ENCODE measurements at places on chromosomes 3 and 15.

DNA sequence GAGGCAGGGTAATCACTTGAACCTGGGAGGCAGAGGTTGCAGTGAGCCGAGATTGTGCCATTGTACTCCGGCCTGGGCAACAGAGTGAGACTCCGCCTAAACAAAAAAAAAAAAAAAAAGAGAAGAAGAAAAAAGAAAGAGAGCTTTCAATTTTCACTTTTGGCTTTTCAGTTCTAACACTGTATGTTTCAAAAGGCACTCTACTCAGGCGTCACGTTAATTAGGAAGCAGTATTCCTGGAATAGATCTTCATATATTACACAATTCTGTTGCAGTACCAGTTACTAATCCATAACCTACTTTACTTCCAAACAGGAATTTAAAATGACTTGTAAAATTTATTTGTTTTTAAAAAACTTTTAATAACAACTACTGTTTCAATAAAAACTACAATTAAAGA lies 131.7 kb upstream of the PLXND1 start:
- DNase-seq: no peak

GRCh38 chr15:76293361-76293760 lies 17.9 kb downstream of the ETFA start:
- no peak for DNase-seq

DNA sequence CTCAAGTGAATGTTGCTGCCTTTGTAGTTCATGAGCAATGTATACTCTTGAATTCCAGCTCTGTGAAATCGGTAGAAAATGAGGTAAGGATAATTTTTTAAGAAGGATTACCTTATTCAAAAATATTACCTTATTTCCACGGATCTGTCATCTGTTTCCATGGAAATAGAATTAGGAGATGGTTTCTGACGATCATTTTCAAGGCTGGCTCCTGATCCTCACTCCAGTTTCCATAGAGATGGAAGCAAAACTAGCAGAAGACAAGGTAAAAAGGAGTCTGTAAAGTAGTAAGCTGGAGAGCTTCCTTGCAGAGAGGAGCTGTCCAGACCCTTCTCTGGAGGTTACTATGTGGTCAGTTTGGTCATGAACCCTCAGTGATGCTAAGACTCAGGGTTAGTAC lies 55.5 kb downstream of the CACNA2D3 start:
- no peak for DNase-seq

DNA sequence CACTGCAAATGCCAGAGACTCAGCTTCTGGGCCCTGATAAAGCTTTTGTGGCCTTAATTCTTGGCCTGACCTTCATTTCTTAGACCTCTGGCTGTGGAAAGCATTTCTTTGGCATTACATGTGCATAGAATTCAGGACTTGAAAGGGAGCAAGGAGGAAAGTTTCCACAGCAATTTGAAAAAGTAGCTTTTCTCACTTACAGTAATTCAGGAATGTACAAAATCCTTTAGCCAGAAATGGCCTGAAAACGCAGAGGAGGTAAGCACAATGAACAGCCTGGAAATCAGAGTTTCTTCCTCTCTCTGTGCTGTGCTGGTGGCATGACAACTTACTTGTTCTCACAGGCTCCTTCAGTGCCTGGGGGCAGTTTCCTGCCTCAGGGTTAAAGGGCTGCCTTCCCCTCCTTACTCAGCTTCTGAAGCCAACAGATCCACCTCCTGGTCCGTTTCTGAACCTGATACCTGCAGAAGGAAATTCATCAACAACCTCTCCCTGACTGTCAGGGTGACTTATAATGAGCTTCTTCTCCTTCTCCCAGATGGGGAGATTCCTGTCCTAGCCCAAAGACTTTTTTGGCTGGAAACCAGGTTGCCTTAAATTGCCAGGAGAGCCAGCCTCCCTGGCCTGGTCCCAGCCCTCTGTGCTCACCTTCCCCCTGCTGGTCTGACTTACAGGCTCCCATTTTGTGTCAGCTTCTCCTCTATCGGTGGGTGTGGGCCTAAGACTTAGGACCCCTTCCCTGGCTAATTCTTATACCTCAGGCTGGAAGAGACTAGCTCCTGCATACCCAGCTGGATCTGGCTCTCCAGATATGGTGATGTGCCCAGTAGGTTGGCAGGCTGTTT lies 102.3 kb downstream of the MYRIP start:
- no peak for DNase-seq

DNA sequence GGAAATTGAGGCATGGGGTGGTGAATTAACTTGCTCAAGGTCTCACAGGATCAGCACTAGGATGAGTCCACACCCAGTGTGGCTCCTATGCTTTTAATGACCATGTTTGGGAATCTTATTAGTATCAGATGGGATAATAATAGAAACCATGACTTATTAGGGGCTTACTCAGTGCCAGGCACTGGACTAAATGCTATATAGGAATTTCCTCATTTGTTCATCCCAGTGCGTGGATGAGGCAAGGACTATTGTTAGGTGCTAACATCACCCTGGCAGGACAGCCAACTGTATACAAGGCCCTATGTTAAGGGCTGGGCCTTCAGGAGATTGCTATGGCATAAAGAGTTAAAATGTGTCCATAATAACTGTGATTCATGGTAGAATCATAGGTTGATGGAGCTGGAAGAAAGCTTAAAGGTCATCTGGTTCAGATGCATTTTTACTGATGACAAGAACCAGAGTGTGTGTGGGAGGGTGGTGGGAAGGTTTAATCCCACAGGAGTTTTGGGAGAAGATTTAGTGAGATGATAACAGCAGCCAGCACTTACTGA lies 4.7 kb upstream of the FEM1B start:
- DNase-seq: no peak

- DNase-seq: no peak
These were observed 102.4 kb downstream of the NR1D2 start for GRCh38 chr3:24047513-24047912.

DNA sequence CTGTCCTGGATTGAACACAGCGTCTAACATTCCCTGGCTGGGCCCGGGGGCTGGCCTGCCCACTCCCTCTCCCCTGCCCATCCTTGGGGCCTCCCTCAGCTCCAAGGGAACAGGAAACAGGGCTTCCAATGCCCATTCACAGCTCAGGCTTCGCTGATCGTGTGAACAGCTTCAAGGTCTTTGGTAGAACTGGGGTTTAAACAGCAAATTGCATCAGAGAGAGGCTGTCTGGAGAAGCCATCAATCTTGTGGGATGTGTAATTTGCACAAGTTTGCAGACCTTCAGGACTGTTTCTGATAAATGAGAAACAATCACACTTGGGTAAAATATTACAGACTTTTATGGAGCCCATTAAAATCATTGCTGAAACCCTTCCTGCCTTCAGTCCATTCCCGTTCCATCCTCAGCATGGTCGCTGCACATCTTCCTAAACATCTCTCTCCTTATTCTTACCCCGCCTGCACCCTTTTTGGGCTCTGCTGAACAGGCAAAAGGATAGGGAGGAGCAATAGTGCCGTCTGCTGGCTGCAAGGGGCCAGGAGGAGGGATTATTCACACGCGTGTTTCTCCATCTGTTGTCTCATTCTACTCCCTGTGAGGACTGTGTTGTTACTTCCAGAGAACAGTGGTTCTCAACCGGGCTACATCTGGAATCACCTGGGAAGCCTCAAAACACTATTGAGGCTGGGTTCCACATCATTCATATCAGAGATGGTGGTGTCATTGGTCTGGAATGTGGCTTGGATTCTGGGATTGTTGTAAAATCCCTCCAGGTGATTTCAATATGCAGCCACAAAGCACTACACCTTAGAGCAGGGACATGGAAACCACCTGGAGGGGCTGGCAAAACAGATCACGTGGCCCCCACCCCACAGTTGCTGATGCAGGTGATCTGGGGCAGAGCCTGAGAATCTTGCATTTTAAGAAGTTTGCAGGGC lies 116.3 kb downstream of the CLSTN2 start:
- DNase-seq: no peak

- no peak for DNase-seq
These were observed 9.7 kb upstream of the LARP6 start for GRCh38 chr15:70863450-70864218.

DNA sequence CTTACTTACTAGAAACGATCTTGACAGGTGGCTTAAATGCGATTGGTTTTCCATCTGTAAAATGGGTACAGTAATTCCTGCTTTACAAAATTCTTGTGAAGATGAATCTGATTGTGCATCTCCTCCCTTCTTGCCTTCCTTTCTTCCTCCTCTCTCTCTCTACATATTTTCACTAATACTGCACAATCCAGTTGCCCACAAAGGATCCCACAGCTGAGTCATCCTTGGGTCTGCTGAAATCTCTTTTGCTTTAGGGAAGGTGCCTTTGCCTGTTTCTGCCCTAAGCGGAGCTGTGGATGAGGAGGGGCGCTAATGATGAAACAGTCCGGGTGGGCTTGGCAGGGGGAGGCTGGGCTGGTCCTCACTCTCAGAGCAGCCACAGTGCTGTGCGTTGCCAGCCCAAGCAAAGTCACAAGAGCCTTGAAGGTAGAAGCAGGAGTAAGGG lies 46.1 kb downstream of the AMOTL2 start:
- DNase-seq: no peak

- no peak for DNase-seq
These were observed at the start of gene KBTBD12 for GRCh38 chr3:127915115-127915936. Gene KBTBD12, plus strand, starts transcription at chr3:127915232. Its CDS starts 7,830 bp downstream, at chr3:127923062.

- no peak for DNase-seq
These were observed 23.2 kb downstream of the HHLA2 start for GRCh38 chr3:108319428-108320082.

DNA sequence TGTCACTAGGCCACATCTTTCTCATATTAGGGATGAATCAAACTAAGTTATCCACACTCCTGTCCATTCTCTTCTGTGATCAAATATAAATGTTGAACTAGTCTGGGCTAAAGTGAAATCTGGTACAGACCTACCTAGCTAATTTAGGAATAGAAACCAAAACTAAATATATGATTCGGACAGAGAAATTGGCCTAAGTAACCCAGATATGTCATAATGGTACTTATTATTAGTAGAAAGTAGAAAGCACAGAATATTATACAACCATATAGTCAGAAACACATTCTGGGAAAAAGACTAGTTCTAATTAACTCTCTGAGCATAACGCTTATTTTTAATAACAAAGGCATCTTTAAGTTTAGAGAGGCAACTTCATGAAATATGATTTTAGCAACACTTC lies 389.0 kb downstream of the LSAMP start:
- no peak for DNase-seq

DNA sequence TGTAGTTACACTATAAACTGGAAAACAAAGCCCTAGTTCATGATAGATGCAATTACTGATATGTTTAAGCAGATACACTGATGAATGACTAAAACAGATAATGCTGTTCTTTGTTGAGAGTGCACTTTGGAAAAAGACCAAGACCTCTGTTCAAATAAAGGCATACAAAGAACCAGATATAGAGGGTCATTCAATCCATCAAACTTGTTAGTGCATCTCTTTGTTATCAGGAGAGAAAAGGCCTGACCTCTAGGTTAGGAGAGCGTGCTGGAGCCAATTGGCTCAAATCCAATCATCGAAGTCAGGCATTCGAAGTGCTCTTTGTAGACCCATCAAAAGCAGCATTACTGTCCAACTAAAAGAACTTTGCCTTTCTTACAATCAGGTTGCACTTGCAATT lies 124.2 kb downstream of the TFG start:
- no peak for DNase-seq

All from NCI-H1436 treated with DMSO at 0.1 percent for 48 hours (cell line).